ENCODE measurements at places on chromosomes 5 and 9.

GRCh38 chr5:171386006-171386671 is 1.5 kb upstream of the NPM1 start:
- DNase-seq, result no peak

GRCh38 chr9:136122425-136123383 is 4.0 kb upstream of the TMEM250 start:
- DNase-seq, result peak; percentile 77

DNA sequence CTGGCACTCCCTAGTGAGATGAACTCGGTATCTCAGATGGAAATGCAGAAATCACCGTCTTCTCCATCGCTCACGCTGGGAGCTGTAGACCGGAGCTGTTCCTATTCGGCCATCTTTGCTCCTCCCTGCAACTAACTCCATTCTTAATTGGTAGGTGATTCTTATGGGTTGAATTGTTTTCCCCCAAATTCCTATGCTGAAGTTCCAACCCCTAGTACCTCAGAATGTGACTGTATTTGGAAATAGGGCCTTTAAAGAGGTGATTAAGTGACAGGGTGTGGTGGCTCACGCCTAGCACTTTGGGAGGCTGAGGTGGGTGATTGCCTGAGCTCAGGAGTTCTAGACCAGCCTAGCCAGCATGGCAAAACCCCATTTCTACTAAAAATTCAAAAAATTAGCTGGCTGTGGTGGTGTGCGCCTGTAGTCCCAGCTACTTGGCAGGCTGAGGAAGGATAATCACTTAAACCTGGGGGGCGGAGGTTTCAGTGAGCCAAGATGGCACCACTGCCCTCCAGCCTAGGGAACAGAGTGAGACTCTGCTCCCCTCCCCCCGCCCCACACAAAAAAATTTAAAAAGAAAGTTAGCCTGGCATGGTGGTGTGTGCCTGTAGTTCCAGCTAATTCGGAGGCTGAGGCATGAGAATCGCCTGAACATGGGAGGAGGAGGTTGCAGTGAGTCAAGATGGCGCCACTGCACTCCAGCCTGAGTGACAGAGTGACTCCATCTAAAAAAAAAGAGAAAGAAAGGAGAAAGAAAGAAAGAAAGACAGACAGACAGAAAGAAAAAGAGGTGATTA is 25.2 kb upstream of the FOCAD start:
- no peak for DNase-seq

- DNase-seq, result no peak
Observed at GRCh38 chr9:134930398-134930797, 12.7 kb upstream of the FCN1 start.

DNA sequence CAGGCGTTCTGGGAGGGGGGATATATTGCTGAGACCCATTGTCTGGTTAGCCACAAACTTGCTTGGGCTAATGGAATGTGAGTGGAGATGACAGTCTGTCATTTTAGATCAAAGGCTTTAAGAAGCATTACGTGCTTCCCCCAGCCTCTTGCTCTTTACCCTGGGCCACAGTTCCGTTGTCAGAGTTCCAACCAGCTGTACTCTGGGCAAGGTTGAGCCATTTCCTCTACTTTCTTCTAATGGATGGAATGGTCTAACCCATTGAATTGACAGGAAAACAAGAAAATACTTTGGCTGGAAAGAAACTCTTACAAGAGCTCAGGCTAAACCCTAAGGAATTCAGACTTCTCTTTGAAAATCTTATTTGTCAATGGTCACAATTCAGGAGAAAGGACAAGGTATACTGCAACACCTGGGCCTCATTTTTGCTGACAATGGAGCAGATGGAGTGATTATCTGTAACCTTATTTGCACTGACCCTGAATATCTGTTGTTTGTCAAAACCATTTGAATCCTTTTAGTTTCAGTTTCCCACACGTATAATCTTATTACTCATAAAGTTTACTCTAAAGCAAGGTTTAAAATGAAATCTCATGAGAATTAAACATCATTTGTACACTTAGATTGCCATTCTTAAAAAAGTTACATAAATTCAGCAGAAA is 231.4 kb downstream of the PDE4D start:
- no peak for DNase-seq

DNA sequence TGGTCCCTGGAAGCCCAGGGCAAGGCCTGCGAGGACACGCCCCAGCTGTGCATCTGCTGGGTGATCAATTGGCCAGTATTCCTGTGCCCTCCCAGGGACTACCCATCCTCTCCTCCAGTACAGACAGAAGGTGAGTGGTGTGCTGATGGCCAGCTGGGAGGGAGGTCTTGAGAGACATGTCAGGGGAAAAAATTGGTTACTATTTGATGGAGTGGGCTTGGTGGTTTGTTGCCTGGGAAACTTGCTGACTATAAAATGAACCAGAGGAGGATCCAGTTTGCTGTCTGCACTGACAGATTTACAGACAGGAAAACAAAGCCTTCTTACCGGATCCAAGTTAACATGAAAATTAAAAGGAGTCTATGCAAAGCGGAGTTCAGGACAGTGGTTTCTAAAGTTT is 40.3 kb downstream of the MAP1B start:
- no peak for DNase-seq

GRCh38 chr9:130639124-130639765 is 25.1 kb upstream of the PRDM12 start:
- no peak for DNase-seq

GRCh38 chr5:1952444-1953099 is 69.8 kb upstream of the IRX4 start:
- no peak for DNase-seq

DNA sequence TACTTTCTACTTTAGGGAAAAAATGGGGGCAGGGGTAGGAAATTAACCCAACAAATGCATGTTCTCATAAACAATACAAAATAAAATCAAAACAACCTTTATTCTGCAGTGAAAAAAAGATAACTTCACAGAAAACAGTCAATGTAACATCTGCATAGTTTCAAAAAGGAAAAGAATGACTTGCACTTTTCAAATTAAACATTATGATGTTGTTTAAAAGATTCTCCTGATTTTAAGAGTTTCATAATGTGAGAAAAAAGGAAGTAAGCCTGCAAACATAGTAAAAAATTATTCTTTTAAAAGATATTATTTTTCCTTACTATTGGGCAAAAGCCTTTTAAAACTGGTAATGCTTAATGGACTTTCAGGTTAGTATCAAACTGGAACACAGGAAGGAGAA is 7.6 kb downstream of the C9orf72 start:
- no peak for DNase-seq

DNA sequence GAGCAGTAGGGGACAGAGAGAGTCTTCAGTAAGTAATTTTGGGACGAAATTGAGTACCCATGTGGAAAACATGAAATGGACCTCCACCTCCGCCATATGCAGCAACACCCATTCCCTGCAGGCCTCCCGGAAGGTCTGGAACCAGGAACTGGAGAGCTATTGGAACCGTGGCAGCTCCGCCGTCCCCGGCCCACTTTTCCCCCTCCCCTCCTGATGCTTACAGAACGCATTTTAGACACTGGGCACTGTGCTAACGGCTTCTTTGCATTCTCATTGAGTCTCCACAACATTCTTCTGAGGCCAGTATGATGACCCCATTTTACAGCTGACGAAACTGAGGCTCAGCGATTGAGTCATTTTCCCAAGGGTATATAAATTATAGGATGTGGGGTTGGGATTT is 20.4 kb upstream of the ZBTB43 start:
- DNase-seq, result no peak

GRCh38 chr9:89430995-89431394 is 66.9 kb downstream of the SEMA4D start:
- DNase-seq, result no peak

DNA sequence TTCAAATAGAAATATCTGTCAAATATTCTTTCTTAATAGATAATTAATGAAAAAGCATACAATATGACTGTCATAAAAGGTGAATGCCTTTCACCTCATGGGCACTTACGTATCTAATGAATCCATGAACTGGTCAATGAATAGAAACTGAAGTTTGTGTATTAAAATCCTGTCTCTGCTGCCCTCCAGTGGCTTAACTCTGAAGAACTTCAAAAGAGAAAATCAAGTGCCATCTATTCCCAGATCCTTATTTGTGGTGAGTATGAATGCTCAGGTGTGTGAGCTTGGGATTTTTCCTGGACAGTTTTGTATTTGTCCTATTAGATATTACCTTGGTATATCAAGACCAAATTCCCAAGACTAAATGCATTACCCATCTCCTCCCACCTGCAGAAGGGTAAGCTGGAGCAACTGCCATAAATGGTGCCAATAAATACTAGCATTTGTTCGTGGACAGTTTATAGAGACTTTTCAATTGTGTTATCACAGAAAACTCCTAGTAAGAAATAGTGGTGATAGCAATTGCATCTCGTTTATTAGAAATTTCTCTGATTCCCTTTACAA is 44.0 kb upstream of the SVEP1 start:
- DNase-seq, result peak; percentile 30

DNA sequence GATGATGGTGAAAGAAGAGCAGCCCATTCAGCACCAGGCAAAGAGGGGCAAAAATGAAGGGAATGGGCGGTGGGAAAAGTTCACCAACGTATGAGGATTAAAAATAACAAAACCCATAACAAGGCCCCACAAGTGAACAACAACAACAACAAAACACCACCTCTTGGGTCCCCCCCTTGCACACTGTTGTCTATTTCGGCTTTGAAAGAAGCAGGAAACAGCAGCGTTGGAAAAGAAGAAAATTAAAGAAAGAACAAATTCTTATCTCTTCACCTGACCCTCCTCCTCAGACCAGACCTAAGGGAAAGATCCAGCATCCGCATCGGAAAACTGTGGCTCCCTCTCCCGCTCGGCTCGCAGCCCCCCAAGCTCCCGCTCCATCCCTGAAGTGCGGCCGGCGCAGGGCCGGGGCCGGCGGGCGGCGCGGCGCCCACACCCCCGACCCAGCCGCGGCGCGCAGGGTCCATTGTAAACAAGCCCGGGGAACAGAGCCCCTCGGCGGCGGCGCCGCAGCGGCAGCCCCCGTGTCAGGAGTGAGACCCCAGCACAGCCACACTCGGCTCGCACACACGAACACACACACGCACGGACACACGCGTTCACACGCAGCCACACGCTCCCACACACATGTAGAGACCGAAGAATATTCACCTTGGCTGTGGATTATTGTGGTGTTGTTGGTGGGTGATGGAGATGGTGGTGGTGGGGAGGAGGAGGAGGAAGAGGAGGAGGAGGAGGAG is 535 bp downstream of the RFX3 start:
- peak; percentile 12 for DNase-seq

DNA sequence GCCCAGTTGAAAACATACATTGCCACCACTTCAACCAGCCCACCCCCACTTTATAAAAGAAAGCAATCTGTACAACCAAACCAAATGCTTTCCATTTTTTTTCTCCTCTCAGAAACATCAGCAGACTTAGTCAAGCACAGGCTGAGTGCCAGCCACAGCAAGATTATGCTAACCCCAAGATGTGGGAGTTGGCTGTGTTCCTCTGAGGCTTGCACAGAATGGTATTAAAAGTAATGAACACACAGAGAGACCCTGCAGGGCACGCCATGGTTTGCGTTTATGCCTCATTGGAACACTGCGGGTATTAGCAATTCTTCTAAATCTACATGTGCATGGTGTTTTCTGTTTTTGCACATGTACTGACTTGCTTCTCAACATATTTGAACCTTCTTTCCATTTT is 419.9 kb upstream of the GRAMD2B start:
- no peak for DNase-seq

DNA sequence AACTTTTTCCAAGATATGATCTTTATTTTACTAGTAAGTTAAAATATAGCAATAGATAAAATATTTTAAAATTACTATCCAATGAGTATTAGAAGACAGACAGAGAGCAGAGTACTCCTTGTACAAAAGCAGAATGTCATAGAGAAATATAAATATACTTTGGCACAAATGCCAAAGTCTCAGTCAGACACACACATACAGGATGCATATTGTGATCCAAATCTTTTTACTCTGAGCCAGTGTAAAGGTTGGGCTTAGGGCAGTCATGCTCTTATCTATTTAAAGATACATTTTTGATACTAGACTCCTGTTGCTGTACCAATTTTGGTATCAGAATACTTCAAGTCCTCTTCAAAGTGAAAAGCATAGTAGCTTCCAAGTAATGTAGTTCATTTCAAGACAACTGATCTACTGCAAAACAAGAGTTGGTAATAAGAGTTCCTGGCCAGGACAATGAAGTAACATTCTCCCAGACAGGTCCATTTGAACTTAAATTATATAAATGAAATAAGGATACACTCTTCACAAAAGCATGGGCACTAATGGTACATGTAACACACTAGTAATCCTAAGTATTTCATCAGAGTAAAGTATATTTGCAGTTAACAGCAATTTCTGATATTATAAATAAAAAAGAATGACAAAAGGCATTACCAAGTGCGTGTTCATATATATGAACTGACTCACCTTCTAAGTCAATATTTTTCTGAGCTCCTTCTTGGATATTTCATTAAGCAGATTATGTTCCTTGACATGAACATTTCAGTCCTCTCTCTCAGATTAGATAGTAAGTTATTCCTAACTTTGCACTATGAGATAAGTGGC is 10.5 kb downstream of the PFDN1 start:
- no peak for DNase-seq

DNA sequence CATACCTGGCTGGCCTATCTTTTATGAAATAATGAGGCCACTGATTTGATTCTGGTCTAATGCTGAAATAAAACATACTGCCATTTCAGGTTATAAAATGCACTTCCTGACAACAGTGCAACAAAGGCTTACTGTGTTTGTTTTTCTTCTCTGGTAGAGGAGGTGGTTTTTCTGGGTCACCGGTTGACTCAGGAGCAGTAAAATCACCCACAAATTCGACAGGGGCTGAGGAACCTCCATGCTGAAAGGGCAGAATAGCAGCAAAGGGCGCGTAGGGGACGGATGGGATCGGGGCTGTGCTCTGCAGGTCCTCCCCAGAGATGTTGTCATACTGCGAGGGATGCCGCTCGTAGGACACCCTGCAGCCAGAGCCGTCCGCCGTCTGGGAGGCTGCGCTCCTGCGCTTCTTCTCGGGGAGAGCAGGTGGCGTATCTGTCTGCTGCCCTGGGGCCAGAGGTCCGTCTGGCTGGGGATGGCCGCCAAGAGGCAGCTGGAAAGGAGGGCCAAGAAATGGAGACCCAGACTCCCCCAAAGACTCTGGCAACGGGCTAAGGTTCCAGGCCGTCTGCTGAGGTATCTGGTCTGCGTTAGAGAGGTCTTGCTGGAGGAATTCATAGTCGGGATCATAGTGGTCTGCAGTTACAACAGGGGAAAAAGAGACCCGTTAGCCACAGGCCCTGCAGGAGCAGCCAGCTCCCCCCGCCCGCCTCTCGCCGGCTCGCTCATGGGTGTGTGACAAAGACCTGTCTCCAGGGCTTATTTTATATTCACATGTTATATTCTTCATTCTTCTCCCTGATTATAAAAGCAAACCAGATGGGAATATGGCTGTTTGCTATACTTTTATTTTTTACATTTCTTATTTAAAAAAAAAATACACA is 80.7 kb downstream of the PRRT1B start:
- DNase-seq, result peak; percentile 20

DNA sequence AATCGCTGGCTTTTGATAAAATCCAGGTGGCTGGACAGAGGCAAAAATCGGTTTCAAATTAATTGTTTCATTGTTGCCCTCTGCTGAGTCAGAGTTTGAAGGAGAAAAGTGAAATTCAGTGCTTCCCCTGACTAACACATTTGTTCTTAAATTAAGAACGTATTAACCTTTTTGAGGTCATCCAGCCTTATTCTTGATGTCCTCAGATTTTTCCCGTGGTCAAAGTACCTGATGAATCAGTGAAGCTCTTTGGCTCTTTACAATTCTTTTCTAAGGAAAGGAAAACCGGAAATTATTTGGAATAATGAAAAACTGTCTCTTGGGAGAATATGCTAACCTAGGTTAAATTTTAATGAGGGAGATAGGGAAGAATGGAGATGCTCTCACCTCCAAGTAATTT is 21.6 kb downstream of the OSMR start:
- DNase-seq, result no peak
